ENCODE measurements at places on chromosomes 2 and 18. TPM values are rescaled to one million over a fixed set of nuclear protein-coding genes. Genes with fewer than 3 reads are reported as not detected.

DNA sequence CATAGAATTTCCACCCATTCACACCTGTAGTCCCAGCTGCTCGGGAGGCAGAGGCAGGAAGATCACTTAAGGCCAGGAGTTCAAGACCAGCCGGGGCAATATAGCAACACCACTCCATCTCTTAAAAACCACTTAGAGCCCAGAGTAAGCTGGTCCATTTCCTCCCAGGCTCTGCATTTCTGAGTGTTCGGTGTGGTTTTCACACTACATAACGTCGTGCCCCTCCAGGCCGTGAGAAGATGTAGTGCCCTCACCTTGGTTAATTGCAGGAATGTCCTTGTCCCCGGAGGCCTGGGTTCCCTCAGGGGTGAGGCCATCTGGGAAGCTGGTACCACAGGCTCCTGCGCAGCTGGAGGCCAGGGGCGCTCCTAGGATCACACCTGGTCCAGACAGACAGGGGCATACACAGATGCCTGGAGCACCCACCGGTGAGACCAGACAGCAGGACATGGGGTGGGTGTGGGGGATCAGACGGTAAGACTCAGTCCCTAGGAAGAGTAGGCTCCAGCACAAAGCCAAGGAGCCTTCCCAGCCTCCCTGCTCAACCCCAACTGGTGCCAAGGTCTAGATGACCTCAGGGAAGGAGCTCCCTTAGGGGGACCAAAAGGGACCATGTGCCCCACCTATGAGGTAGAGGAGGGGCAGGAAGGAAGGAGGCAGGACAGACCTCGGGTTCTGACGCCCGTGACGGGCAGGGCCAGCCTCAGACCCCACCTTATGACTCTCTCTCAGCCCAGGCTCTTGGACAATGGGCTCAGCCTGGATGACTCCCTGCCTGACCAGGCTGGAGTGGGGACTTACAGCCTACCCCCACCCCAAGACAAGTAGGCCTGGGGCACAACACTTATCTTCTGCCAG, 752 bp downstream of the ASTL start:
- H3K36me3 ChIP-seq = no peaks in the 10 kb centered on the region
- H3K27ac ChIP-seq = no peak overlapping the region
- peaks cover 23% of the 10 kb centered on the region for H3K4me1 ChIP-seq
- DNase-seq = no peak
- no peak overlapping the region for H3K4me3 ChIP-seq

- no peak overlapping the region for H3K27ac ChIP-seq
- no peaks in the 10 kb centered on the region for H3K27me3 ChIP-seq
- H3K4me3 ChIP-seq = no peak overlapping the region
- no peaks in the 10 kb centered on the region for H3K36me3 ChIP-seq
These were observed 674.3 kb upstream of the REG3G start for GRCh38 chr2:78351208-78351607.

DNA sequence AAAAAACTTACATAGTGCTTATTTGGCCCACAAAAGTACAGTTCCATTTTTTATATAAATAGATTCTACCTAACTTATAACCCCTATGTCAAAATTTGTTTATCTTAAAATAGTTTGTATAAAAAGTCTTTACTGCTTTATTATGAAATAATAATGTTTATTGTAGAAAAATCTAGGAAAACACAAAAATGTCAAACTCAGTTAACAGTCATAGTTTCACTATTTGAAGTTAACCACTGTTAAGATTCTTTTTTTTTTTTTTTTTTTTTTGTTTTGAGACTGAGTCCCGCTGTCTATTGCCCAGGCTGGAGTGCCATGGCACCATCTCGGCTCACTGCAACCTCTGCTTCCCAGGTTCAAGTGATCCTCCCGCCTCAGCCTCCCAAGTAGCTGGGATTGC, 26.5 kb upstream of the ABI2 start:
- H3K27ac ChIP-seq = no peak overlapping the region
- no peak for DNase-seq
- no peaks in the 10 kb centered on the region for H3K4me1 ChIP-seq
- H3K4me3 ChIP-seq = no peak overlapping the region
- H3K36me3 ChIP-seq = no peaks in the 10 kb centered on the region
- no peaks in the 10 kb centered on the region for H3K27me3 ChIP-seq

- no peaks in the 10 kb centered on the region for H3K4me1 ChIP-seq
- no peak overlapping the region for H3K4me3 ChIP-seq
- no peaks in the 10 kb centered on the region for H3K36me3 ChIP-seq
- H3K27me3 ChIP-seq = no peaks in the 10 kb centered on the region
- no peak for DNase-seq
These were observed 493.9 kb upstream of the MAP2 start for GRCh38 chr2:208929894-208930427.

DNA sequence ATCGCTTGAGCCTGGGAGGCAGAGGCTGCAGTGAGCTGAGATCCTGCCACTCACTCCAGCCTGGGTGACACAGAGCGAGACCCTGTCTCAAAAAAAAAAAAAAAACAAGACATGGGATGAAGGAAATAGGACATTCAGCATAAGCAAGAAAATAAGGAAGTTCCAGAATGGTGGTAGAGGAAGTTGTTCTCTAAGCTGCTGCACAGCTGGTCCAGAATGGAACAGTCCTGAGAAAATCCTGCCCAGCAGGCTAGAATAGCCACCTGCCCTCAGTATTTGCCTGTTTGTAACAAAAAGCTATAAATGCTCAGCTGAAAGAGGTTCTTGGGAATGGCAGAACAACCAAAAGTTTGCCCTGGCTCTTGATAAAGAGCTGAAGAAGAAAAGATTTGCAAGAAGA, 11.1 kb upstream of the MAPRE3 start:
- H3K27ac ChIP-seq = no peak overlapping the region
- DNase-seq = no peak
- peaks cover 4% of the 10 kb centered on the region for H3K27me3 ChIP-seq
- no peaks in the 10 kb centered on the region for H3K4me1 ChIP-seq
- no peaks in the 10 kb centered on the region for H3K36me3 ChIP-seq

DNA sequence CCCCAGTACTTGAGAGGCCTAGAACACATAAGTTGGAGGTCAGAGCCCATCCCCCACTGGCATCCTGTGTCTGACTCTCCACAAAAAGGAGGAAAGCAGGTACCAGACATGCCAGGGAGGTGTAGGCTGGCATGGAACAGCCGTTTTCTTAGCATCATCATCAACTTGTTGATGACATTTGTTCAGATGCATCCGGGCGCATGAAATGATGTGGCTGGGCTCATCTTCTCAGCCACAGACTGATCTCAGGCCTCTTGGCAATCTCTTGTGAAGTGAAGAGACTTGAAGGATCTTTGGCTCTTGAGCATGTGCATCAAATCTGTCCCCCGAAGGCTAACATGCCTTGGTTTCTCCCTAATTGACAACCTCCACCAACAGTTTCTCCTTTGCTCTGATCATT, 243.3 kb downstream of the TSN start:
- H3K4me1 ChIP-seq = no peaks in the 10 kb centered on the region
- H3K4me3 ChIP-seq = no peak overlapping the region
- DNase-seq = no peak
- no peaks in the 10 kb centered on the region for H3K27me3 ChIP-seq

The ICA1L gene
- 4.6 TPM for total RNA-seq

The SCN9A gene
- not detected for total RNA-seq

- no peaks in the 10 kb centered on the region for H3K27me3 ChIP-seq
- H3K27ac ChIP-seq = no peak overlapping the region
- H3K4me1 ChIP-seq = no peaks in the 10 kb centered on the region
These were observed 22.9 kb upstream of the CAVIN2 start for GRCh38 chr2:191869781-191870180.

DNA sequence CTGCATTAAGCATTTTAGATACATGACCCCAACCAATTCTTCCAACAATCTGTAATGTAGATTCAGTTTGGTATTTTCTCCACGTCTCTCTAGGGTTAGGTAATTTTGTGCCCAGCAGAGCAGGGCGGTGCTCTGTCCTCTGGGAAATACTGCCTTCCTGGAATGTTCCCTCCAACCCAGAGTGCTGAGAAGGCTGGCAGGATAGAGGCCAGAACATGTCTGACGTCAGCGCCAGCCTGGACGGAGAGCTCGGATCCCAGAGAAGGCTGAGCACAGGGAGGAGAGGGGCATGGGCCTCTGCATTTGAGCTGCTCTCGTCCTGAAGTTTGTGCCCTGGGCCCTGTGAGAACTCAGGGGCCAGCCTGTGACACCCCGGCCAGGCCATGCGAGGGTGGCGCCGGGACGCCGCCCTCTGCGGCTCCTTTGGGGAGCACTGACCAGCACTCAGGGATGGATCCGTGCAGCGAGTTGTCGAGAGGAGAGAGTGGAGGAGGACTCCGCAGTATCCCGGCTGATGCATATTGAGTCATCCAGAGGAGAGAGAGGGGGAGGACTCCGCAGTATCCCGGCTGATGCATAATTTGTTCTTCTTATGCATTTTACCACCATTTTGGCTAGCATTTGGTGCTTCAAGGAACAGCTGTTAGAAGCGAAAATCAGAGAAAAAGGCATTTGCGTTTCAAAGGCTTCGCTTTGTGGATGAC, 80.0 kb upstream of the PXDN start:
- H3K4me1 ChIP-seq = no peaks in the 10 kb centered on the region
- no peak overlapping the region for H3K4me3 ChIP-seq
- no peaks in the 10 kb centered on the region for H3K36me3 ChIP-seq
- DNase-seq = no peak
- no peak overlapping the region for H3K27ac ChIP-seq
- no peaks in the 10 kb centered on the region for H3K27me3 ChIP-seq

The IL36A gene
- total RNA-seq = not detected

DNA sequence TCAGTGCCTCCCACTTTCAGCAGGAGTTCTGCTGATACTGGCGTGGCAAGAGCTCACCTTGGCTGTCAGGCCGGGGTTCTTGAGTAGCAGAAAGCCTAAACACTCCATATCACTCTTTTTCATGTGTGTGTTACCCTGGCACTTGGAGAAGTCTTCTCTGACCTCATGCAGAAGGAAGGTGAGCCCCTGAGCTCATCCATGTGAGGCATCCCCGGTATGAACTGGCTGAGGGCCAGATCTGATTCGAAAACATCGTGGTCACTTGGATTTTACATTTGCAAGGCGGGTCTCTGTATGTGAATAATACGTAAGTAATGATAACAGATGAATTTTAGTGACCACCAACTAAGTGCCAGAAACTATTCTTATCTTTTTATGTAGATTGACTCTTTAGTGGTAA, 93.6 kb downstream of the RAPGEF4 start:
- H3K4me3 ChIP-seq = no peak overlapping the region
- H3K27me3 ChIP-seq = no peaks in the 10 kb centered on the region
- H3K27ac ChIP-seq = no peak overlapping the region
- no peaks in the 10 kb centered on the region for H3K36me3 ChIP-seq
- no peak for DNase-seq
- H3K4me1 ChIP-seq = no peaks in the 10 kb centered on the region

The GAREM1 gene
- total RNA-seq = not detected

Measured in CD8-positive, alpha-beta memory T cell (primary cell).